ENCODE measurements at places on chromosomes 12 and 14.

DNA sequence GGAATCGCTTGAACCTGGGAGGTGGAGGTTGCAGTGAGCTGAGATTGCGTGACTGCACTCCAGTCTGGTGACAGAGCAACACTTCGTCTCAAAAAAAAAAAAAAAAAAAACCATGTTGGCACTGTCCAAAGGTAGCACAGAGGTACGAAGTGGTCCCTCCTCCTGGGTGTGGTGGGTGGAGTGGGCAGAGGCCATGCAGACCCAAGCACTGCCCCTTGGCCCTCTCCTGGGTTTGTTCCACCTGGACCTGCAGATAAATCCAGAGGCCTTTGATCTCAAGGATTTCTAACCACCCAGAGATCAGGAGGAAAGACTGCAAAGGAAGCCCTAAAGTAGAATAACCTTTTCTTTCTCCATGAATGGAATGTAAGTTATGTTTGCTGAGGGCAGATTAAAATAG lies 8.7 kb upstream of the GALNT6 start:
- no peak for DNase-seq

GRCh38 chr14:54840798-54841197 lies 61.8 kb downstream of the GCH1 start:
- DNase-seq: no peak

GRCh38 chr14:102317564-102318248 lies 1.8 kb upstream of the ZNF839 start:
- peak; percentile 48 for DNase-seq

DNA sequence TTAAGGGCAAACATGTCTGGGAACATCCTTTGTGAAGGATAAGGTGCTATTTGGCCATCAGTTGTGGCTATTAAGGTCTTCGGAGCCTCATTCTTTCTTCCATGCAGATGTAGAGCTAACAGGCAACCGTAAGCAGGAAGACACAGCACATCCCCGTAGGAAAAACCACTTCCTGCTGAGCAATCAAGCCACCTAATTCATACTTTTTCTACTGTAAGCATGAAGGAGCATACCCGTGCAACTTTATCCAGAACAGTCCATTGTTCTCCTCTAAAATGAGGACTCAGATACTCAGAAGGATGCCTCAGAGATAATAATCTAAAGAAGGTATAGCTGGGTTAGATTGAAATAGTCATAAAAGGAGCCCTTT lies 232.0 kb downstream of the PPM1H start:
- no peak for DNase-seq

DNA sequence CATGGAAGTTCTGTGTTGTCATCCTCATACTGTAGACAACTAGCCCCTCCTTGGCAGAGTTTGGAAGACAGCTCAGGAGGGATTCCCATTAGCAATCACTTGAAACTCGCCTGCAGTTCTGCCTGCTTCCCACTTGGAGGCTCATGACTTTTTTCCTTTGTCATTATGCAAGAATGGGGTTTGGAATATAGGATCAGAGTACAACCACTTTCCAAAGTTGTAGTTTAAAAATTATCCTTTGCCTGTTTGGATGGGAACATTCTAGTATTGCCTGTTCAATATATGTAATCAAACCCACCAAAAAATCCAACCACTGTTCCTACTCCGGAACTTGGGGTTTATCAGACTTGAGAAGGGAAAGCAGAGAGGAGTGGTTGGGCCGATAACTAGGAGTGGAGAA lies 2.1 kb upstream of the GPD1 start:
- no peak for DNase-seq

GRCh38 chr12:108842361-108842760 lies 15.0 kb downstream of the SSH1 start:
- DNase-seq: no peak

DNA sequence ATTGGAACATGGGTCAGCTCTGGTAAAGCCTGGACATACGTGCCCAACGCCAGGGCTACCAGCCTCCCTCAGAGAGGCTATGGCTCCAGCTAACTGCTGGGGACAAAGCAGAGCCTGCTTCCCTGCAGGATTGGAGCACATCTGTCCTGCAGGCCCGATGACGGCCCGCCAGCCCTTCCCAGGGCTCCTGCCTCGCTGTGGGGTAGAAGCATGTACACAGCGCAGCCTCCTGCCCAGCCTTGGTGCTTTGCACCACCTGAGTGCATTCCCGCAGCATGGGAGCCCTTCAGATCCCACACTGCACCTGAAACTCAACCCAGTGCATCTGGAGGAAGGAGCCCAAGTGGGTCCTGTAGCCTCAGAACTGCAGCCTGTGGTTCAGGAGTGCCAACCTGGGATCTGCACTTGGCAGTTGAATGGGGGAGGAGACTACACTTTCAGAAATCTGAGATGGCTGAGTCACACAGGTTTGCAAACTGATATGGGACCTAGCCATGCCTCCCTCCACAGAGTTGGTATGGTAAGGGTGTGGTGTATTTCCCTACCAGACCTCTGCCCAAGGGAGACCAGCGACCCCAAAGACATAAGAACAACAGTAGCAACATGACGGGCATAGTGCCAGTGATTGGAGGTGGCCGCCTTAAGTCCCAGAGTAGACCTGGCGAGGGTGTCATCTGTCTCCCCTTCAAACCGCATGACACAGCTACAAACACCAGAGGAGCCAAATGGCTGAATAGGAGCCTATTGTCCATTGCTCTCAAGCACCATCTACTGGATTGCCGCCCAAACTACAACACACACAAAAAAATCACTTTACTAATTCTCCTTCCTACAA lies 273.9 kb upstream of the MIS18BP1 start:
- DNase-seq: no peak

- peak; percentile 47 for DNase-seq
Observed at GRCh38 chr12:2064071-2064507, 11.3 kb downstream of the CACNA1C start.

DNA sequence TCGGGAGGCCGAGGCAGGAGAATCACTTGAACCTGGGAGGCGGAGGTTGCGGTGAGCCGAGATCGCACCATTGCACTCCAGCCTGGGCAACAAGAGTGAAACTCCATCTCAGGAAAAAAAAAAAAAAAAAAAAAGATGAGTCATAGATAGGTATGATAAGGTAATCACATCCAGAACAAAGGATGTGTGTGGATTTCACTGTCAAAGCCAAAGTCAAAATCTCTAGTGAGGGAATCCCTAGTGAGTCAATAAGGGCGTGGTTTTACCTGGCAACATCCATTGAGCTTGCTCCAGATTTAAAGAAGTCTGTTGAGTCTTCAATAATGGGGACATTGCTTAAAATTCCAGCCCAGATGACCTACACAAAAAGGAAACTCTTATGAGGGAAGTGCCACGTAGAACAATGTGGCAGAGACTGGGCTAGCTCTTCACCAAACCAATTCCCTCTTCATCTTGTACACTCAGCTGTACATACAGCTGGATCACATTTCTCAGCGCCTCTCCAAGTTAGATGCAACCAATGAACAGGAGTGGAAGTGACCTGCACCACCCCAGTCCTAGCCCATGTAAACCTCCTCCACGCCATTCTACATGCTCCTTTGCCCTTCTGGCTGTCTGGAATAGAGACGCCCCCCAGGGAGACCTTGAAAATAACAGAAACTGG lies 23.4 kb downstream of the ALDH1L2 start:
- no peak for DNase-seq

GRCh38 chr14:95500772-95501401 lies 15.6 kb downstream of the SYNE3 start:
- no peak for DNase-seq
